ENCODE measurements at places on chromosomes 16 and 17. TPM values are rescaled to one million over a fixed set of nuclear protein-coding genes. Genes with fewer than 3 reads are reported as not detected.
A peak's percentile ranks its signal among the peaks of the same experiment; 100 is the strongest.

DNA sequence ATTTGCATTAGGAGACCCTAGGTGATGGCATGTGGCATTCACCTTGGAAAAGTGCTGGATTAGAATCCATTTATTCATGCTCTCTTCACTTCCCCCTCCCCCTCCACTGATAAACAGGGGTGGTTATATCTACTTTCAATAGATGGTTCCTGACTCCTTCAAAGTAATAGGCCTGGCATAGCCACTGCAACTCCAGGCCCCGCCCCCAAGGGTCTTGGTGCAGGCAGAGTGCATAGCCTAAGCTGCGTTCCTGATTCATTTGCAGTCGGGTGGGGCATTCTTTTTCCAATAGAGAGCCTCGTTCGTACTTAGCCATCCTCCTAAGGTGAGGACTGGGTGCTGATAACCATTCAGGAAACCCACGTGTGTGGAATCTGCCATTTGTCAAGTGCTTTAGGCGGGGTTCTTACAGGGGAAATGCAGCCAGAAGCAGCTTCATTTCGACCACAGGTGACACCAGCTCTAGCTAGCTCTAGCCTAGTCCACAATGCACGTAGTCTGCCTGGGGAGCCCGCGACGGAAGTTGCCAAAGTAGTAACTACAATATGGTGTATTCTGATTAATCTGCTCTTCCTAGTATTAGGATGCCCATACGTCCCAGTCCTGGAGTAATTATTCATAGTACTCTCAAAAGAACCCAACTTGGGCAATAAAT is 11.1 kb downstream of the UBE2O start:
- peak; percentile 48 for DNase-seq

DNA sequence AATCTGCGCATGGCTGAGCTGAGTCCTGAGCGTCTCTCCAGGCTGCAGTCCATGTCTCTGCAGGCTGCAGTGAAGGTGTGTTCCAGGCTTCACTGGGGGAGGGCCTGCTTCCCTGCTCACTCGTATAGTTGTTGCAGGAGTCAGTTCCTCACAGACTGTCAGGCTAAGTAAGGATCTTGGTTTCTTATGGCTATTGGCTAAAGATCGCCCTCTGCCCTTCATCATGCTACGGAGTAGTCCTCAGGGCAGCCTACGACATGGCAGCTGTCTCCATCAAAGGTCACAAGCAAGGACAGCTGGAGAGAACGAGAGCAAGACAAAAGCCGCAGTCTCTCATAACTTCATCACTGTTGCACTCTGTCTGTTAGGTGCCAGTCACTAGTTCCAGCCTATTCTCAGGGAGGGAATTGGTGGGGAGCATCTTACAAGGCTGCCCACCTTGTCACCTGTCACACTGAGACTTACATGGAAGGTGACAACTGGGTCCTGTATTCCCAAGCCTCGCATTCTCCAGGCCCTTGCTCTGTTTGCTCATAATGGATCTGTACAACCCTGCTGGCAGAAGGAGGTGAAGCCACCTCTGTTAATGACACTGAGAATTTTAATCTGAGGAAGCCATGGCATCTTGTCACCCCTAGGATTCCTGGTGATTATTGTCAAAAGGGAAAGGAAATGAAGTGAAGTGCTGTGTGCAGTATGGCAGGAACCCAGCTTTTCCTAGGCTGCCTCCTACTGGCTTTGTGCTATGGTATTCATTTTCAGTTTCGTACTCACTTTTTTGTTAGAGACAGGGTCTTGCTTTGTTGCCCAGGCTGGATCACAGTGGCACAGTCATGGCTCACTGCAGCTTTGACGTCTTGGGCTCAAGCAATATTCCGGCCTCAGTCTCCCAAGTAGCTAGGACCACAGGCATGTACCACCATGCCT is 43.4 kb downstream of the MFSD11 start:
- DNase-seq = no peak

DNA sequence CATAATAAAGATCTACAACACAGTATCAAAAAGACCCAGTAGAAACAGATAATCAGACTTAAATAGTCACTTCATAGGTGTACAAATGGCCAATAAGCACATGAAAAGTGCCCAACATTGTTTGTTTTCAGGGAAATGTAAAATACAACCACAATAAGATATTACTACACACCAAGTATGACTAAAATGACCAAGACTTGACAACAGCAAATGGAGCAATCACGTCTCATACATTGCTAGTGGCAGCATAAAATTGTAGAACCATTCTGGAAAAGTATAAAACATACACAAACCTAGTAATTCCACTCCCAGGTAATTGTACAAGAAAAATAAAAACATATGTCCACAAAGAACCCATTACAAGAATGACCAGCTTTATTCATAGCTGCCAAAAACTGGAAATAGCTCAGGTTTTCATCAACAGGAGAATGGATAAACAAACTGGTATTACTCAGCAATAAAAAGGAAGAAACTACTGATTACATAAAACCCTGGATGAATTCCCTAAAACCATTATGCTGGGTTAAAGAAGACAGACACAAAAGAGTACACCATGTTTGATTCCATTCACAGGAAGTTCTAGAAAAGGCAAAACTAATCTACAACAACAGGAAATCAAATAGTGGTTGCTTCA is 85.6 kb downstream of the TTC19 start:
- no peak for DNase-seq

Gene ACAP1
- 2.7 TPM for total RNA-seq

Gene GCGR
- total RNA-seq = not detected

All from neural progenitor cell (in vitro differentiated cells).